Left lobe of liver (tissue), 2 donors: ENCODE measurements at places on chromosomes 13 and 19. TPM values are rescaled to one million over a fixed set of nuclear protein-coding genes. Genes with fewer than 3 reads are reported as not detected.

GRCh38 chr13:25118378-25118905 lies 22.5 kb downstream of the PABPC3 start:
- DNase-seq, result no peak

- no peak for DNase-seq
Observed at GRCh38 chr19:1009041-1009980, 9.1 kb downstream of the GRIN3B start.

DNA sequence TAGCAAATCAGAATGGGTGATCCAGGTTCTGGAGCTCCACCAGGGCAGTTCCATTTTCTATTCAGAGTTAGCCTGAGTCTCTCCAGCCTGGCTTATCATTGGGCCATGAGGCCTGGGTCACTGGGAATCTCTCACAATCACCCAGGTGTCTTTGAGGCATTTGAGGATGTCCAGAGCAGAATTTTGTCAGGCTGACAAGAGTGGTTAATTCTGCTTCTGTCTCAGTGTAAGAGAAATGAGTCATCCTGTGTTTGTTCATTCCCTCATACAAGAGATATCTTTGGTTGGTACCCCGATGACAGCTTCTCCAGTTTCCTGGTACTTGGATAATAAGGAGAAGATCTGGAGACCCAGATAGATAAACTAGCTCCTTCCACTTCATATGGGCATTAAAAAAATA lies 10.4 kb downstream of the ZNF93 start:
- no peak for DNase-seq

DNA sequence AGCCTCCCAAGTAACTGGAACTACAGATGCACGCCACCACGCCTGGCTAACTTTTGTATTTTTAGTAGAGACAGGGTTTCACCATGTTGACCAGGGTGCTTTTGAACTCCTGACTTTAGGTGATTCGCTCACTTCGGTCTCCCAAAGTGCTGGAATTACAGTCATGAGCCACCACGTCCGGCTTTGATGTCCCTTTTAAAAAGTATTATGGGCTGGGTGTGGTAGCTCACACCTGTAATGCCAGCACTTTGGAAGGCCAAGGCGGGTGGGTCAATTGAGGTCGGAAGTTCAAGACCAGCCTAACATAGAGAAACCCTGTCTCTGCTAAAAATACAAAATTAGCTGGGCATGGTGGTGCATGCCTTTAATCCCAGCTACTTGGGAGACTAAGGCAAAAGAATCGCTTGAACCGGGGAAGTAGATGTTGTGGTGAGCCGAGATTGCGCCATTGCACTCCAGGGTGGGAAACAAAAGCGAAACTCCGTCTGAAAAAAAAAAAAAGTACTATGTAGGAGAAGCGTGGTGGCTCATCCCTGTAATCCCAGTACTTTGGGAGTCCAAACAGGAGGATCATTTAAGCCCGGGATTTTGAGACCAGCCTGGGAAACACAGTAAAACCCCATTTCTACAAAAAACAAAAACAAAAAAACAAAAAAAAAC lies 22.8 kb upstream of the ERVV-1 start:
- DNase-seq, result no peak

DNA sequence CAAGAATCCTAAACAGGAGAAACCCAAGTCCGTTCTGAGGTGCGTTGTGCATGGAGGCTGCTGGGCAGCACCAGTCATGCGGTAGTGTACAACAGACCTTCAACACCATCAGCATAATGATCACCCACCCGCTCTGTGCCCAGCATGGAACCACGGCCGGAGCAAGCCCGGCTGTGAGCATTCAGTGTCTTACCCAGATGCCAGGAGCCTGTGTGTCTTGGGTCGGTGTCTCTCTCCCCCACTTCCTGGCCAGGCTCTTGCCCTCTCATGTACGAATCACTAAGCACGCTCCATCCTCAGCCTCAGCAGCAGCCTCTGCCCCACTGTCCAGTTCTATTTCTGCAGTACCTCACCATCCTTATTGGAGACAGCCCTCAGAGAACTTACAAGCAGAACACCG lies 231.6 kb upstream of the IRS2 start:
- DNase-seq, result no peak

DNA sequence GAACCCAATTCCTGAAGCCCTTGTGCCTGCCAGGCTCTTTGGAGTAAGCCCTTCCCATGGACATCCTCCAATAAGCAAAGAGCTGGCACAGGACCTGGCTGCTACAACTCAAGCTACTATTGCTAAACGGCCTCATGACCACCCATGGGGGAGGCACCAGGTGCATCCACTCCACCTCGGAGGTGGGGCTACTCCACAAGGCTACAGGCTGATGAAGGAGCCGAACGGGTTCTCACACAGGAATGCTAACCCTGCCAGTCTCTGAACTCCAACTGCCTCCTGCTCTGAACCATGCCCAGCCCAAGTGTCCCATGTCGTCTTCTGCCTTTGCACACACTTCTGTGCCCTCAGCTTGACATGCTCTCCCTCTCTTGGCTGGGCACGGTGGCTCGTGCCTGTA lies 10.0 kb downstream of the SYMPK start:
- DNase-seq, result no peak

RNF225 gene
- not detected for total RNA-seq

GRCh38 chr13:26377038-26377437 lies 123.1 kb downstream of the CDK8 start:
- no peak for DNase-seq

DNA sequence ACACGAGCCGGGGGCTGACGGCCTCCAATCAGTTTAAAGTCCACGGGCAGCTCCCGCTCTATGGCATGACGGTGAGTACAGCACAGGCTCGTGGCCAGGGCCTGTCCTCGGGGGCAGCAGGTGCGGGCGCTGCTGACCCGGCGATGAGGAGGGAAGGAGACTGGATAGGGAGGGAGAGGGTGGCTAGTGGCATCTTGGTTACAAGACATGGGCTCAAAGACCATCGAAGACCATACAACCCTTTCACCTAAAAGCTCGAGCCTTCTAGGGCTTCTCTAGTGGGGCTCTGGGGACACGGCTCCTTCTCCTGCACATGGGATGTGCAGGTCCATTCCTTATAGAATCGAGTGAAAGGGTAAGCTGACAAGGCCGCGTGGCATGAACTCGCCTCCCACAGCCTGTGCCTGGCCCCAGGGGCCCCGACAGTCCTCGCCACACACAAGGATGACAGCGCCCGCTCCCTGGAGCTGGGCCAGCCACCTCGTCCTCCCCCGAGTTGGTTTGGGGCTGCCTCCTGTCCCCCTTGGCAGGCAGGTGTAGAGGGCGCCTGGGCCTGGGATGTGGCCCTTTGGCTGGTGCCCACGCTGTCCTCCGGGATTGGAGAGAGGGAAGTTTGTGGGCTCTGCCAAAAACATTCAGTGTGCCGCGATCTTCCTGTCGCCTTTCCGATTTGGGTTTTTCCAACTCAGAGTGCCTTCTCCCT lies 137.6 kb downstream of the STK24 start:
- DNase-seq, result no peak
